Mesothelial cell of epicardium (in vitro differentiated cells): ENCODE measurements at places on chromosomes 3 and 15. TPM values are rescaled to one million over a fixed set of nuclear protein-coding genes. Genes with fewer than 3 reads are reported as not detected.

DNA sequence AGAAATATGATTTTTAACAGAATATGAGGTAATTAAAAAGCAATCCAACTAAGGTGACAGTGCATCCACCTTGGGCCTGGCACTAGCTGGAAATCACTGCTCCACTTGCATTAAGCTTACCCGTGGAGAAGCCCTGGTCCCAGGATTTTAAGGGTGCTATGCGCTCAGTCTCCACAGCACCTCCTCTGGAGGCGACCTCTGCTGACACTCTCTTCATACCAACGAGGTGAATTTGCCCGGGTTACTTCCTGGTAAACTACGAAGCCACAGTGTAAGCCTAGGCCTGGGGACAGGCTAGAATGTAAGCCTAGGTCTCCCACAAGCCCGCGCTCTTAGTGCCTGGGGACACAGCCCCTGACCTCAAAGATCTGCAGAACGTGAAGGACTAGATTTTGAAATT, 793 bp downstream of the APOD start:
- H3K4me1 ChIP-seq: peaks cover 31% of the 10 kb centered on the region
- no peak overlapping the region for H3K27ac ChIP-seq
- no peak overlapping the region for H3K4me3 ChIP-seq

DNA sequence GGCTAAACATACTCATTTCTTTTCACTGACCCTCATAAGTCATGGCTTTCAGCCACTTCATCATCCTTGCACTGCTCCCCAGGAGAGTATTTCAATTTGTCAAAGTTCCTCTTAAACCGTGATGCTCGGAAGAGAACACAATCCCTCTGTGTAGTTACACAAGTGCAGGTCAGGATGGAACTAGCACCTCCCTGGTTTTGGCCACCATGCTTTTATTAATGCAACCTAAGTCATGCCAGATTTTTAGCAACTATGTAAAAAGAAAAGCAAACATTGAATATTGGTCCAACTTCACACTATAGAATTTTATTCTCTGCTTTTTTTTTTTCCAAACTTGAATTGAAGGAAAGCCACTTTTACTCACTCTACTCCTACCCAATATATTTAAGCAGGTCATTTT, 45.2 kb downstream of the CNTN6 start:
- H3K4me3 ChIP-seq: no peak overlapping the region
- H3K27ac ChIP-seq: no peak overlapping the region
- H3K36me3 ChIP-seq: no peaks in the 10 kb centered on the region
- H3K27me3 ChIP-seq: no peaks in the 10 kb centered on the region
- DNase-seq: no peak

GRCh38 chr15:71484080-71484479, 326.3 kb upstream of the NR2E3 start:
- H3K27ac ChIP-seq: no peak overlapping the region
- no peaks in the 10 kb centered on the region for H3K27me3 ChIP-seq
- no peak for DNase-seq
- peaks cover 5% of the 10 kb centered on the region for H3K36me3 ChIP-seq

- no peak overlapping the region for H3K27ac ChIP-seq
- H3K4me1 ChIP-seq: no peaks in the 10 kb centered on the region
- DNase-seq: no peak
- no peaks in the 10 kb centered on the region for H3K36me3 ChIP-seq
- peaks cover 2% of the 10 kb centered on the region for H3K27me3 ChIP-seq
Measured at GRCh38 chr15:82697735-82698407, 11.8 kb downstream of the AP3B2 start.

The NPAP1 gene
- 0.47 to 0.60 TPM (median 0.51 TPM) in 3 replicates for total RNA-seq

The MITF gene
- total RNA-seq: 6.9 to 8.2 TPM (median 7.0 TPM) in 3 replicates

- H3K4me3 ChIP-seq: peak overlapping the region; percentile 93
- H3K27me3 ChIP-seq: no peaks in the 10 kb centered on the region
- peaks cover 8% of the 10 kb centered on the region for H3K4me1 ChIP-seq
- H3K36me3 ChIP-seq: no peaks in the 10 kb centered on the region
Measured at GRCh38 chr3:115146032-115146417, 1.1 kb downstream of the ZBTB20 start.

- peak overlapping the region; percentile 99 for H3K27ac ChIP-seq
- peaks cover 72% of the 10 kb centered on the region for H3K4me1 ChIP-seq
- H3K27me3 ChIP-seq: no peaks in the 10 kb centered on the region
- H3K4me3 ChIP-seq: peak overlapping the region; percentile 94
- DNase-seq: peak; percentile 72
Measured at GRCh38 chr3:134373271-134374104, 759 bp downstream of the AMOTL2 start.

The SLC9C1 gene
- total RNA-seq: 0.69 to 1.6 TPM (median 0.69 TPM) in 3 replicates

GRCh38 chr3:177250151-177250550, 52.9 kb upstream of the TBL1XR1 start:
- no peak for DNase-seq
- no peak overlapping the region for H3K4me3 ChIP-seq
- H3K27ac ChIP-seq: no peak overlapping the region
- no peaks in the 10 kb centered on the region for H3K27me3 ChIP-seq
- H3K36me3 ChIP-seq: no peaks in the 10 kb centered on the region
- H3K4me1 ChIP-seq: no peaks in the 10 kb centered on the region

- no peak overlapping the region for H3K4me3 ChIP-seq
- H3K36me3 ChIP-seq: no peaks in the 10 kb centered on the region
- H3K27ac ChIP-seq: peak overlapping the region; percentile 51
- H3K27me3 ChIP-seq: no peaks in the 10 kb centered on the region
- peaks cover 14% of the 10 kb centered on the region for H3K4me1 ChIP-seq
Measured at GRCh38 chr15:70799667-70800450, 36.5 kb upstream of the UACA start.

DNA sequence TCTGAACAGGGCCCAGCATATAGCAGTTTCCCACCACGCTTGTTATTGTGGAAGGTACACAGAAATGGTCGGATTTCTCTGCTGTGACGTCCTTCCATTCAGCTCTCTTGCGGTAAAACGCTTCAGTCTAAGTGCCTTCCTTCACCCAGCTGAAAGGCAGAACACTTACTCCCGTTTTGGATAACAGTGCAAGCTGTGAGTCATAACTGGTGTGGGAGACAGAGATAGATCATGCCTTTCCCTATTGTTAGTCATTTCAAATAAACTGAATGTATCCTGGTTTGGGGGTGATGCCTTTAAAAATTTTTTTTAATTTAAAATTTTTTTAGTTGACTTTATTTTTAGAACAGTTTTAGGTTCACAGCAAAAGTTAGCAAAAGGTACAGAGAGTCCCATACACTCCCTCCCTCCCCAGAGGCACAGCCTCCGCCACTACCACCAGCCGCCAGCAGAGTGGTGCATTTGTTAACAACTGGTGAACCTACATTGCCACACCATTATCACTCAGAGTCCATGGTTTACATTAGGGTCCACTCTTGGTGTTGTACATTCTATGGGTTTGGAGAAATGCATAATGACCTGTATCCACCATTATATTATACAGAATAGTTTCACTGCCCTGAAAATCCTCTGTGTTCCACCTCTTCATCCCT, 94.9 kb upstream of the NSMCE3 start:
- no peak overlapping the region for H3K4me3 ChIP-seq
- H3K27ac ChIP-seq: no peak overlapping the region
- peaks cover 6% of the 10 kb centered on the region for H3K36me3 ChIP-seq
- H3K27me3 ChIP-seq: peaks cover 30% of the 10 kb centered on the region
- no peak for DNase-seq

DNA sequence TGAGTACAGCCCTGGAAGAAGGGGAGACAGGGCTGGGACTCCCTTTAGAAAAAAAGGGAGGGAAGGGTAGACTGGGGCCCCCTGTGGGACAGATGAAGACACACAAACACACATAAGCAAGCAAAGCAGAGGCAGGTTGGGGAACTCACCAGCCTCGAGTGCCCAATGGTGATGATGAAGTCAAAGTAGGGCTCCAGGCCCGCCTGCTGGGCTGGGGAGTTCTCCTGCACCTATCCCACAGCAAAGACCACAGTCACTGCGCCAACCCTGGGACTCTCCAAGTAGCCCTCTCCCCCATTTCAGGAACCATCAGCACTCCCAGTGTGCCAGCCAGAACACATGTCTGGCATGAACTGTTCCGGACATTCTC, 4.1 kb downstream of the GORASP1 start:
- no peak for DNase-seq
- H3K36me3 ChIP-seq: no peaks in the 10 kb centered on the region
- peak overlapping the region; percentile 25 for H3K27ac ChIP-seq
- H3K4me3 ChIP-seq: no peak overlapping the region
- H3K27me3 ChIP-seq: no peaks in the 10 kb centered on the region

The RSRC1 gene
- total RNA-seq: 33.1 to 35.0 TPM (median 34.9 TPM) in 3 replicates

- DNase-seq: no peak
- H3K27ac ChIP-seq: no peak overlapping the region
- no peaks in the 10 kb centered on the region for H3K4me1 ChIP-seq
- H3K27me3 ChIP-seq: no peaks in the 10 kb centered on the region
- no peak overlapping the region for H3K4me3 ChIP-seq
- no peaks in the 10 kb centered on the region for H3K36me3 ChIP-seq
Measured at GRCh38 chr15:33586786-33587697, 276.3 kb downstream of the RYR3 start.

DNA sequence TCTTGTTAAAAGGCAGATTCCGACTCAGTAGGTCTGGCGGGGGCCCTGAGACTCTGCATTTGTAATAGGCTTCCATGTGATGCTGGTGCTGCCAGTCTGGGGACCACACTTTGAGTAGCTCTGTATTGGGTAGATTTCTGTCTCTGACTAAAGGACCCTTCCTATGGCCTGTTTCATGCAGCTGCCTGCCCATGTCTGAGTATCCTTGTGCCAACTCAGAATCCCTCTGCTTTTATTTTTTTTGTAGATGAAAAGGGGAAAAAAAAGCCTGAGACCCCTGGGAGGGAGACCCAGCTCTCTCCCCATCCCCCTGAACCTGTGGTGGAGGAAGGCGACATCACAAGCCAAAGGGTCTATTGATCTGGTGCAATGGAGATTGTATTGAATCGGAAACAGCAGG, 81.9 kb downstream of the EBLN2 start:
- H3K4me3 ChIP-seq: no peak overlapping the region
- H3K27ac ChIP-seq: no peak overlapping the region
- no peaks in the 10 kb centered on the region for H3K36me3 ChIP-seq
- H3K27me3 ChIP-seq: peaks cover 21% of the 10 kb centered on the region
- no peak for DNase-seq
- H3K4me1 ChIP-seq: peaks cover 38% of the 10 kb centered on the region

- no peak for DNase-seq
- H3K27me3 ChIP-seq: no peaks in the 10 kb centered on the region
- no peak overlapping the region for H3K4me3 ChIP-seq
- H3K27ac ChIP-seq: no peak overlapping the region
- no peaks in the 10 kb centered on the region for H3K36me3 ChIP-seq
Measured at GRCh38 chr3:47794544-47794943, 8.4 kb upstream of the DHX30 start.

DNA sequence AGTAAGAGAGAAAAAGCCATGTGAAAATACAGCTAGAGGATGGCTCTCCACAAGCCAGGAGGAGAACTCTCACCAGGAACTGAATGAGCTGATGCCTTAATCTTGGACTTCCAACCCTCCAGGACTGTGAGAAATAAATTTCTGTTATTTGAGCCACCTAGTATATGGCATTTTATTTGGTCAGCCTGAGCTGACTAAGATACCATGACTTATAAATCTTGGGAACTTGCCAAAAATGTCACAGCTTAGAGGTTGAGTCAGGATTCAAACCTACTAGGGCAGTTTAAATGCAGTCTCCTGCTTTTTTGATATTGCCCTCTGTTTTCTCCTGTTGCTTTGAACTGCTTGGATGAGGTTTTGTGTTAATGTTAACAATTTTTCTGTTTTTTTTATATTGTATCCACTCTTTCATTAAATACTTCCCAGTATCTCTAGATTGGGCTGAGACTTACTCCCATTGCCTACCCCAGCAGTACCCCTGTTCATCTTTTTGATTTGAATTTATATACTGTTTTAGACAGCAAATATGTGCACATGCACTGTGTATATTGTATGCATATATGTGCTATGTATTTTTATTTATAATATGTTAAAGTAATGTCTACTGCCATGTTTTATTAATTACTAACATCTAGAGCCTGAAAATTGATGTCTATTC, 1223.2 kb downstream of the OTOL1 start:
- no peaks in the 10 kb centered on the region for H3K36me3 ChIP-seq
- no peak overlapping the region for H3K4me3 ChIP-seq
- H3K4me1 ChIP-seq: peaks cover 15% of the 10 kb centered on the region
- H3K27me3 ChIP-seq: no peaks in the 10 kb centered on the region
- DNase-seq: no peak
- no peak overlapping the region for H3K27ac ChIP-seq

GRCh38 chr15:75352186-75353080, 5.6 kb downstream of the NEIL1 start:
- H3K36me3 ChIP-seq: peaks cover 1% of the 10 kb centered on the region
- H3K4me1 ChIP-seq: peaks cover 5% of the 10 kb centered on the region
- H3K27ac ChIP-seq: no peak overlapping the region
- no peak for DNase-seq

The GOLGA8O gene
- 2.9 to 5.5 TPM (median 3.9 TPM) in 3 replicates for total RNA-seq

DNA sequence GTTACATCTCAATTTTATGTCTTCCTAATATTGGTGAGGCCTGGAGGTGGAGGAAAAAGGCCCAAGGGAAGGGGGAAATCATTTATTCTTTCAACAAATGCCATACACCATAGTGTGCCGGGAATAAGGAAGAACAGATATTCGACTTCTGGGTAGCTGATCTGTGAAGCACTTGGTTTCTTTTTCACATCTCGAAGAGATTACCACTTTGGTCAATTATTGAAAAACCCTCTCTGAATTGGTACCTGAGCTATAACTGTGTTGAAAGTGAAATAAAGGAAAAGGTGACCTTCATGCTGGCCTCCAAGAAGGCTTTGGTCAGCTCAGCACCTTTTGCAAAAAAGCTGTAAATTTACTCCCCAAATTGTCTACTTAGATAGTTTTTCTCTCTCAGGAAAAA, 14.2 kb upstream of the MB21D2 start:
- no peak overlapping the region for H3K27ac ChIP-seq
- peaks cover 6% of the 10 kb centered on the region for H3K4me1 ChIP-seq
- no peaks in the 10 kb centered on the region for H3K36me3 ChIP-seq
- no peak overlapping the region for H3K4me3 ChIP-seq
- DNase-seq: no peak
- no peaks in the 10 kb centered on the region for H3K27me3 ChIP-seq

GRCh38 chr3:132071043-132071442, 36.2 kb upstream of the CPNE4 start:
- no peak overlapping the region for H3K4me3 ChIP-seq
- no peak for DNase-seq
- H3K36me3 ChIP-seq: no peaks in the 10 kb centered on the region
- peaks cover 9% of the 10 kb centered on the region for H3K27me3 ChIP-seq

- no peaks in the 10 kb centered on the region for H3K36me3 ChIP-seq
- no peaks in the 10 kb centered on the region for H3K4me1 ChIP-seq
- peaks cover 10% of the 10 kb centered on the region for H3K27me3 ChIP-seq
- DNase-seq: no peak
- H3K27ac ChIP-seq: no peak overlapping the region
- no peak overlapping the region for H3K4me3 ChIP-seq
Measured at GRCh38 chr3:62803276-62803675, 71.9 kb downstream of the CADPS start.

The CP gene
- total RNA-seq: 22.6 to 28.4 TPM (median 24.2 TPM) in 3 replicates

The PODXL2 gene
- total RNA-seq: 25.5 to 29.7 TPM (median 27.1 TPM) in 3 replicates

GRCh38 chr3:10007126-10007782, 19.0 kb upstream of the FANCD2 start:
- no peak overlapping the region for H3K4me3 ChIP-seq
- H3K27me3 ChIP-seq: no peaks in the 10 kb centered on the region
- H3K36me3 ChIP-seq: no peaks in the 10 kb centered on the region
